DMS79 treated with DMSO at 0.1 percent for 48 hours (cell line): ENCODE measurements at places on chromosomes 3 and 15.

GRCh38 chr3:78974181-78974790 is 793.5 kb downstream of the ROBO1 start:
- DNase-seq: no peak

DNA sequence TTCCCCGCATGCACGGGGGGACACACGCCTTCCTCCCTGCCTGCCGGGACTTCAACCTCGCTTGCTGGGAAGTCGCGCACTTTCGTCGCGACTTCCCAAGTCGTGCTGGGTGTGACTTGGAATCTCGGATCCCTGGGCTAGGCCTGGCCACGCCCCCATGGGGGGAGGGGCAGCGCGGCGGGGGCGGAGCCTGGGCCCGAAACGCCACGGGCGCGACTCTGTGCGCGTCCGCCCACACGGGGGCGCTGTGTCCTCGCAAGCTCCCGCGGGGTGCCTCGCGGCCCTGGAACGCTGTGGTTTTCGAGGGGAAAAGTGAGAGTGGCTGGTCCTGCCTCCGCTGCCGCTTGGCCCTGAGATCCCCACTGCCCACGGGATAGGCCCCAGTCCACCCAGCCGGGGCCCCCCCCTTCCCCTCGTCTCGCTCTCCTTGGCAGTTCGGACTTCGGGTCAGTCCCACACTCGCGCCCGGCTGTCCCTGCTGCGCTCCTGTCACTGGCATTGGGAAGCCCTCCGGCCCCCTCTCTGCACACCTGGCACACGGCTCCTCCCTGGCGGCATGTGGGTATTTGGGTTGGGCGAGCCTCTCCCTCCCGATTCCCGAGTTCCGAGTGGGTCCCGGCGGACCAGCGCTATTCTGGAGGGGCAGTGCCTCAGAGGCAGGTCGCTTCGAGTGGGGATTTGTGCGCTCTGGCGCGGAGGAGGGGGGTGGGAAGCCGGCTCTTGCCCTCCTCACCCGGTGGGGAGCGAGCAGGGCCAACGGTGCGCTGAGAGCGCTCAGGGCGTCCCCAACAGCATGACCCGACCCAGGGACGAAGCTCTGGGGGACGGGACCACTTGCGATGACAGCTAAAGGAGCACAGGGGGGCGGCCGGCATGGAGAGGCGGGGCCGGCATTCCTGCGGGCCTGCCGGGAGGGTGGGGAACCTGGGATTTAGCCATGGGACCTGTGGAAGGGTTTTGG is 23.6 kb downstream of the SEC61A1 start:
- DNase-seq: peak; percentile 51

DNA sequence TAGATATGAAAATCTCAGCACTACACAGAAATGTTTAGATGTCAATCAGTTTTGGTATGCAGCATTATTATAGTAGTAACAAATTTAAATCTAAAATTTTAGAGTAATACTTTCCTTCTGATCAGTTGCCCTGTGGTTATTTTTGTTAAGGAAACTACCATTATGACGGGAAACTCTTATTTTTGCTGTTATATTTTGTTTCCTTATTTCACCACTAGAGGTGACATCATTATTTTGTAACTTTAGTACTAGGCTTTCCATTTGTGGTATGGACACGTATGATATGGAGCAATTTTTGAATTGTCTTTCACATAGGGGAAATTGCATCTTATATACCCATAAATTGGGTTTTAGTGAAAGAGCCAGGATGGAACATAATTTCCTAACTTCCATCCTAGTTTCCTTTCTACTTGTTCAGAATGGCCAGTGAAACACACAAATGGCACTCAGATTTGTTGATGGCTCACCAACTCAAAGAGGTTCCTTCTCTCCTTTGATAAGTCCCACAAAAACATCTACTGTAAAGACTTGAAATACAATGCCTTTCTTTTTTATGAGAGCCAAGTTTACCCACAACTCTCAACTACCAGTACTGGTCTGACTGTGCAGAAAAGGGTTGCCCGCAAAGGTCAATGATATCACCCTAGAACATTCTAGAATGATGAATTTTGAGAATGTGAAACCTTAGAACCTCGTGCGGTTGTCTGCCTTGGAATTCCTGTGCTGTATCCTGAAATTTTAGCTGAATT is 19.4 kb upstream of the PPP4R2 start:
- no peak for DNase-seq

- no peak for DNase-seq
Measured at GRCh38 chr3:110974902-110975301, 96.7 kb upstream of the NECTIN3 start.

GRCh38 chr3:175193815-175194518 is 334.8 kb downstream of the NAALADL2 start:
- no peak for DNase-seq

DNA sequence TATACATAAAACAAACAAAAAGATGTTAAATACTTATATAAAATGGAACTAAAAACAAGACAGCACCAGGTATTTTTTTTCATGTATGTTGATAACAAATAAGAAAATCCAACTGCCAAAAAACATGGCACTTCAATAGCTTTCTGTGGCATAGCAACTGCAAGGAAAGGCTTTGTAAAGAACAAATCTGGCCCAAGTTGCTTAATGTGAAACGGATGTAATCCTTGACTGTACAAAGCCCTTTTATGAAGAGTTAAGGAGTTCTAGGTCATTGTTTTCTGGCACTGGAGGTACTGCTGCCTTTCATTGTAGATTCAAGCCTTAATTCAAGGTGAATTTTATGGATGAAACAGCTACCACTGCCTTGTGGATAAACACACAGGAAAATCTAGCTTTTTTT is 68.8 kb upstream of the SLC12A8 start:
- DNase-seq: no peak

- DNase-seq: peak; percentile 100
Measured at GRCh38 chr3:197371591-197372046, 73.2 kb upstream of the DLG1 start.
